DMS79 treated with DMSO at 0.1 percent for 48 hours (cell line): ENCODE measurements at places on chromosomes 16 and 17.

- no peak for DNase-seq
Observed at GRCh38 chr17:18187226-18187625, 3.6 kb downstream of the ALKBH5 start.

GRCh38 chr17:76948726-76949342, 80.6 kb downstream of the MGAT5B start:
- DNase-seq: no peak

DNA sequence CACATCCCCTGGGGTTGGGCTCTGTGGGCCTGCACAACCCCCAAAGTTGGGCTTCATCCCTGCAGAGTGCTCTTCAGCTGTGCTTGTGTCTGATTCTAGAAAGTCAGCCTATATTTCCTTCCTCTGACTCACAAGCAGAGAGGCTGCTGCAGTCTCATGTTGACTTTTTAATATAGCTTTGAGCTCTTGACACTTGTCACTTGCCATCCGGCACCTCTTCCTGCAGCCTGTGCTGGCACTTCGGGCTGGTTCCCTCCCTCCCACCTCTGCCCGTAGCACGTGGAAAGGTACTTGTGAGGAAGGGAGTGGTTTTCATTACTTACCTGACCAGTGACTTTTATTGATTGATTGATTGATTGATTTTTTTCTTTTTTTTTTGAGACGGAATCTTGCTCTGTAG, 19.0 kb upstream of the JPT2 start:
- no peak for DNase-seq

DNA sequence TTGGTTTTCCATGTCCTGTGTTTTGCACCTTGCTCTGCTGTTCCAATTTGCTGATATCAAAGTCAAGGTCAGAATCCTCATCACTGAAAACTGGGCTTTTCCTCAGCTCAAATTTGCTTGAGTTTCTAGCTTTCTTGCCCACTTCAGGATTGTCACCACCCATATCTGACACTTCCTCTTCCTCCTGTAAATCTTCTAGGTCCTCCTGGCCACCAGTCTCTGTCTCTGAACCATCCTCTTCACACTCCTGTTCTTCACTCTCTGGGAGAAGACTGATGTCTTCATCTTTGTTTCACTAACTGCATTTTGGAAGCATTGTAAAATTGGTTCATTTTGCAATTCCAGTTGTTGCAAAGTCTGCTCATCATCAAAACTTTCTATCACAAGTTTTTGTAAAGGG, 63.4 kb upstream of the RBL2 start:
- no peak for DNase-seq

DNA sequence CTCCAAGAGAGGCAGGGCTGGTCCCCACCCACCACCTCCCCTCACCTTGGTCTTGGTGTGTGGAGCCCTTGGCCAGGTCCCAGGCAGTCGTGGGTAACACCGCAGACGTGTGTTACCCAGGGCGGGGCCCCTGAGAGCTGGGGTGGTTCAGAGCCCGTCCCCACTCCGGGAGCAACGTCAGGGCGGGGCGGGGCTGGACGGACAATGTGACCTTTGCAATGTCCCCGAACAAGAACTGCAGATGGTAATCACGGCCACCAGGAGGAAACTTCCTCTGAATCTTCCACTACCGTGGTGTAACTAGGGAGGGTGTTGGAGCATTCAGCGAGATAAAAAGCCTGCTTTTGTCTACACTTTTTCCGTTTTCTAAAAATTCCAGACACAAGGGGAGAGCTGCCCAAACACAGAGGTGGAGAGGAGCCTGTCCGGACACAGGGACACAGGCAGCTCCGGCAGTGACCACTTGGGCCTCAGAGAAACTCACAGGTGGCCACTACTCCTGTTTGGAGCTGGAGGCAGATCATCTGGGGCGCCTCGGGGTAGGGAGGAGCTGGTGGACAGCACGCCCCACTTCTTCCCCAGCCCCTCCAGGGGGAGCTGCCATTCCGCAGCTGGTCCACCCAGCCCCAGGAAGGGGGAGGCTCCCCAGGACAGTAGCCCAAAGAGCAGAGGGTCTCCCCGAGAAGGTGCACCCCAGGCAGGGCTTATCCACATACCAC, 14.2 kb upstream of the SLC38A10 start:
- no peak for DNase-seq

DNA sequence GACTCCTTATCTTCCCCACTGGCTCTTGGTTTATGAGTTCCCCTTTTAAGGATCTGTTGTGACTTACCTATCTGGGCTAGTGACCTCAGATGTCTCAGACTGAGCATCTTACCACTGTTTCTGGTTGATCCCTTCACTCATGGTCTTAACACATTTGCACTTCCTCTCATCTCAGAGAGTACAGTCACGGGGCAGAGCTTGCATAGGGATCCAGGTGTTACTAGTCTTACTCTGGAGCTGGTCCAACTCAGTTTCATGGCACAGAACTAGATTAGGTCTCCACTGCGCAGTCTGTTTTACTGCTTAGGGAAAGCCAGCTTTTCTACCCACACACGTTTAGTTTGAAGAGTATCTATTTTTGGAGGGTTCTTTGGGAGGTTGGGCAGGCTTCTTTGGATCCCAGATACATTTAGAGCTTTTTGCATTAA, 10.2 kb downstream of the GABARAPL2 start:
- DNase-seq: no peak

- DNase-seq: peak; percentile 39
Observed at GRCh38 chr17:57337390-57337789, 81.1 kb downstream of the MSI2 start.

GRCh38 chr17:78528541-78528940, 48.7 kb downstream of the DNAH17 start:
- DNase-seq: peak; percentile 39

GRCh38 chr16:3009568-3010390, 2.9 kb upstream of the CLDN9 start:
- DNase-seq: no peak

DNA sequence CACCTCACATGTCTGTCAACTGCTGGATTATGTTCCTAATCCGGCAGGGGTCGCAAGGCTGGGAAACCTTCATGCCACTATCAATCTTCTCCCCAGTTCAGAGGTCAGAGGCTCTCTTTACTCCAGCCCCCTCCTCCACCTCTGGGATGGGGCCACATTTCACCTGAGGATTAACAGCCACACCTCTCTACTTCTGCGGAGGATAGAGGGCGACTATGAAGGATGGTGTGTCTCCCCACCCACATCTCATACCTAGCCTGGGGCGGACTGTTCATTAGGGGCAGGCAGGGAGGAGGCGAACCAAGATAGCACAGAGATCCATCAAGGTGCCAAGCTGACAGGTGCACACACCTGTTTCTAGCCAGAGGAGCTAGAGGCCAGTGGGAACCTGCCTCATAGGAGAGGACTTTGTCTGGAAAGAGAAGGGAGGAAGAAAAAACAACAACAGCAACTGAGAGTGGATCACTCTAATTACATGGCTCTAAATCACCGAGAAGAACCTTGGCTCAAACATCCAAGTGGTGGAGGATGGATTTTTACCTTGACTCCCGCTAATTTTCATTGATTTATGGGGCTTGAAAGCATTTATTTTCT, 41.9 kb upstream of the SKAP1 start:
- peak; percentile 93 for DNase-seq

DNA sequence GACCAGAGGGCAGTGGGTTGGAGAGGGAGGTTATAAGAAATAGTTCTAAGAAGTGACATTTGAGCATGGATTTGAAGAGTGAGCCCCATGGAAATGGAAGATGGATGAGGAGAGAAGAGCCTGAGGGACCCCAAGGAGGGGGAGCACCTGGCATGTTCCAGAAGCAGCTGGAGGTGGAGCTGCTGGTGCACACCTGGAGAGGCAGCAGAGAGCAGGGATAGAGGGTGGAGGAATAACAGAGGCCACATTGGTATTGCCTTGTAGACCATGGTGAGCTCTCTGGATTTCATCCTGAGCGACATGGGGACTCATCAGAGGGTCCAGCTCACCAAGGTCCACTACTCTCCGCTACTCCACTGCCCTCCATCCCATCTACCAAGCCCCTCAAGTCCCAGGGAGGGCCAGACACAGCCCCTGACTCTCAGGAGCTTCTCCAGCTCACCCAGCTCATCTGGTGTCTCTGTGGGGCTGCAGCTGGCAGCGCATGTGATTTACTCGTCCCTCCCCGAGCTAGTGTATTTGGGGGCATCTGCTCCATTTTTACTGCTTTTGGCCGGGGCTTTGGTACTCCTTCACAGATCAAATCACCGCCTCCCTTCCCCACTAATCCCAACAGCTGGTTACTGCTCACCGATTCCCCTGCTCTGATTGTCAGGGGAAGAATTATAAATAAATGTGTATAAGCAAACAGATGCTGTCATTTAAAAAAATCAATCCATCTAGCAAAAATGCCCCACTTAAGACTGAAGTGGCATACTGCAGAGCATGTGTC, 22.1 kb upstream of the KDM8 start:
- DNase-seq: no peak

- no peak for DNase-seq
Observed at GRCh38 chr17:31379597-31380205, 11.8 kb upstream of the RAB11FIP4 start.

GRCh38 chr17:61383689-61384201, 15.9 kb upstream of the TBX2 start:
- DNase-seq: no peak
